NCI-H1048 (cell line): ENCODE measurements at places on chromosomes 5 and 9.

DNA sequence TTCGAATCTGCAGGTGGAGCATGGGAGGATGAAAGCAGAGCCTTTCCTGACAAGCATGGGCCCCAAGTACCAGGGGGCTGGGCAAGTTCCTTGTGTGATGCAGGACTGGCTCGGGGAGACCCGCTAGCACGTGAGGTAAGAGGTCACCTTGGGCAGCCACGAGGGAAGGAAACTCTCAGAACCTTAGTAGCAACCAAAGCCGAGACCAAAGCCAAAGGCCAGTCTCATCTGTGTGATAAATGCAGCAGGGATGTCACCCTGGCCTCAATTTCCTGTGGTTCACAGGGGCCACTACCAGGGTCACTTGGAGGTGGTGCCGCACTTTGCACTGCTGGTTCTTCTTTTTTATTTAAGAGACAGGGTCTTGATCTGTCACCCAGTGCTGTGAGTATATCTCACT is 39.5 kb downstream of the PRRT1B start:
- DNase-seq: no peak

- DNase-seq: no peak
These were observed 338.1 kb upstream of the ATP10B start for GRCh38 chr5:161190086-161190485.

- no peak for DNase-seq
These were observed 11.5 kb downstream of the SARDH start for GRCh38 chr9:133726401-133727276.

DNA sequence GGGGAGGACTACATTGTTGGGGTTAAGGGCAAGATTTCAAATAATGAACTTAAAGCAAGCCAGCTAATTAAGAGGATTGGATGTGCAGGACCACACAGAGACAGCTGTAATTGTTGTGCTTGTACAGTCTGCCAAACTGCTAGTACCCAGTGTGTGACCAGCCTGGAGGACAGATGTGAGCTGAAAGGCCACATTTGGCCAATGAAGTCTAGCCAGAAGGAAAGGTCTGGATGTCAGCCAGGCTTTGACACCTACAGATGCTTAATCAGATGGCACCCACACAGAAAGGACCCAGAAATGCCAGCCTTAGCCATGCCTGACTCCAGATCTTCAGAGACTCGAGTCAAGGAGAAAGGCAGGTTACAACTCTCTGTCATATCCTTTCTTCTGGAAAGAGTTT is 491.1 kb downstream of the KIF4B start:
- DNase-seq: no peak

DNA sequence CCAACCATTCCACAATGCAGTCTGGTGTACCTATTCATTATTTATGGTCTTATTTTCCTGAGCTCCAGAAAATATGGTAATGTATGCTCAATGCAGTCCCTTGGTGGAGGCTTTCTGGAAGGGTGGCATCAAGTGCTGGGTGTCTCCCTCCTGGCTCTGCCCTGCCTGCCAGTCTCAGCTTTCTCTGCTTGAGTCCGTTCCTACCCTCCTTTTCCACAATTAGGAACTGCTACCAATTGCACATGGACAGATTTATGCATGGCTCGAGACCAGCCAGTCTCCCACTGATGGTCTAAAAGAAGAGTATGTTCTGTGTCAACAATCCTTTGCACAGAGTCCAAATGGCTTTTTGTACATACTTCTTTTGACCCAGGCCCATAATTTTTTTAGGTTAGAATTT is 189.8 kb downstream of the TLE1 start:
- DNase-seq: no peak
